Kidney capillary endothelial cell (primary cell): ENCODE measurements at places on chromosomes 4 and X.

DNA sequence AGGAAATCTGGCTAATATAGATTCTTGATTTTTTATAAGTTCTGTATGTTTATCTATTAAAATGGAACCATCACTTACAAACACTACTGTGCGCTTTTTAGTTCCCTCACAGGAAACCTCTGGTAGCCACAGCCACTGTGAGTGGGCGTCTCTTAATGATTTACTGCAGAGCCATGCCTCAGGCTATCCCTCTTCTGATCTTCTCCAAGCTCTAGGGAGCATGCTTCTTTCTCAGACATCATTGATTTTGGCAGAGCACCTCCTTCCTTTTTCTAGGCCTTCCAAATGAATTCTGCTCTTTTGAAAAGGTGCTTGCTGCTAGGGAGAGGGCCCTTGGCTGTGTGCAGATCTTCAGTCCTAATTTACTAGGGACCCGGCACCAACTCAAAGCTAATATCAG lies 61.1 kb upstream of the STS start:
- no peak for DNase-seq

DNA sequence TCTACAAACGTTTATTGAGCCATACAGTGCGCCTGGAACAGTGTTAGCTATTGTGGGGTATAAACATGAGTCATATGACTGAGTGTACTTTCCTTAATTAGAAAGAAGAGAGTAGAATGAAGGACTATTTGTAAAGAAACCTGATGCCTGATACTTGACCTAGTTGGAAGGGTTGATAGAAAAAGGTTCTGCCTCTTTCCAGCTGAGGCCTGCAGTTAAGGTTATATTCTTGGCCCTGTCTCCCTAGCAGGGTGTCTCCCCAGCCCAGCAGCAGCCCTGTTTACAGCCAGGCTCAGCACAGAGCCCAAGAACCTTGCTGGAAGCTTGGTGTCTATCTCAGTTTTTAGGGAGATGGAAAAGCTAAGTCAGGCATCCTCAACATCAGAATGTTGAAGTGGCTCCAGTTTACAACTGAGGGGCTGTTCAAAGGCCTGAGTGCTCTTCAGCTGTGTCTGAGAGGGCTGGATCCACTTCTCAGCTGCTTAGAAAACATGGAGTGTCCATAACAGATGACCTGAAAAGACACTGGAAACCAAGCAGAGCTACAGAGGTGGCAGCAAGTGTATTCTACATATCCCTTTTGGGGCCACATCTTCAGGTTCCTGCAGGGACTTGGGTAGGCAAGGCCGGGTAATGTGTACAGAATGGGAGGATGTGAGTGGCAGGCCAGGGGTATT lies 21.6 kb downstream of the NYX start:
- DNase-seq: no peak

- DNase-seq: no peak
Measured at GRCh38 chr4:5184606-5185005, 133.3 kb downstream of the STK32B start.

- DNase-seq: no peak
Measured at GRCh38 chrX:140971099-140971795, 31.1 kb upstream of the SPANXB1 start.

DNA sequence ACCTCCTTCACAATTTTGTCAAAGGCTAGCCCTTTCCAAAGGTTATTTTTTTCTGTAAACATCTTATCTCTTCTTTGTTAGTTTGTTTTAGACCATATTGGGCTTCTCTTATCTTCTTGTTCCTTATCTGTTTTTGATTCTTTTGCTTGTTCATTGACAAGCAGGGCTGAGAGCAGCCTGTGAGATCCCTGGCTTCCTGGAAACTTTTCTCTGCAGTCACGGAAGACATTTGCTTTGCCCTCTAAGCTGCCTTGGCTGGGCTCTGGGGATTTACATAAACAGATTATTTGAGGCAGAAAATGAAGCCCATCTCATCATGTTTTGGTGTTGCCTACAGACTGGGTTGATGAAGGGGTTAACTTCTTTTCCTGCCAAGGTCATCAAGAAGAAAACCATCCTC lies 157.4 kb upstream of the AMOT start:
- no peak for DNase-seq

DNA sequence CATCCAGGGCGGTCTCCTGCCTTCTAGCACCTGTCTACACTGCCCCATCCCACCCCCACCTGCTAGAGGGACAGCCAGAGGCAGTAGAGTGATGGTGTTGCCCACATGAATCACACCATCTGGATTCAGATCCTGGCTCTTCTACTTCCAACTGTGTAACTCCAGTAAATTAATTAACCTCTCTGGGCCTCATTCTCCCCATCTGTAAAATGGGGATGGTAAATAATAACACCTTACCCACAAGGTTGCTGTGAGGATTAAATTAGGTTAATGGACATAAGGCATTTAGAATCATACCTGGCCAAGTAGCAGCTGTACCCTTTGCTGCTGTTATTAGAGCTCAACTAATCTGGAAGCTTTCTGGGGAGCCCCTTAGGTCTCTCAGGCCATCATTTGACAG lies 149.6 kb upstream of the BCOR start:
- no peak for DNase-seq

DNA sequence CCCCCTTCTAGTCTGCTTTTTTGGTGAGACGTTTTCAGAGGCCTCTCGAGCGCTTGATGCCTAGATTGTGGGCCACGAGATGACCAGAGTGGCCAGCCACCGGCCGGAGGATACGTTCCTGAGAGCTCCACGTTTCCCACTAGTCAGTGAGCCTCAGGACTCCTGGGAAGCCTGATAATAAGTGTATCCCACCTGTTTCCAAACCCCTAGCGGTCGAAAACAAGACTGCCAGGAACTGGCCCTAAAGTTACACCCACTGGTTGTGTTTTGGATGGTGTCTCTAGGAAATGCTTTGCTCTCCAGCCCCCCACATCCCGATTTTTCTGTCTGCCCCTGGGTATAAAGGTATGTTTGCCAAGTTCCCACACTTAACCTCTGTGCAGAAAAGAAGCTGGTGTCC lies 4.6 kb upstream of the RS1 start:
- DNase-seq: no peak

- no peak for DNase-seq
Measured at GRCh38 chrX:49111791-49112190, 11.7 kb downstream of the GPKOW start.

- no peak for DNase-seq
Measured at GRCh38 chr4:140993370-140993769, 139.9 kb downstream of the RNF150 start.

DNA sequence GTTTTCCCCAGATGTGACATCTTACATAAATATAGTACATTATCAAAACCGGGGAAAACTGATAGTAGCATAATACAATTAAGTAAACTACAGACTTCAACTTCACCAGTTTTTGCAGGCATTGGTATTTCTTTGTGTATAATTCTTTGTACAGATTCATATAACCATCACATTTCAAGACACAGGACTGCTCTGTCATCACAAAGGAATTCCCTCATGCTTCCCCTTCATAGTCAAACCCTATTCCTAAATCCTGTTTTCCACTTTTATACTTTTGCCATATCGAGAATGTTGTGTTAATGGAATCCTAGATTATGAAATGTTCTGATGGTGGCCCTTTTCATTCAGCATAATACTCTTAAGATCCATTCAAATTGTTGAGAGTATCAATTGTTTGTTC lies 36.0 kb downstream of the STIM2 start:
- DNase-seq: no peak

- DNase-seq: no peak
Measured at GRCh38 chr4:86367577-86367976, 7.7 kb upstream of the MAPK10 start.

DNA sequence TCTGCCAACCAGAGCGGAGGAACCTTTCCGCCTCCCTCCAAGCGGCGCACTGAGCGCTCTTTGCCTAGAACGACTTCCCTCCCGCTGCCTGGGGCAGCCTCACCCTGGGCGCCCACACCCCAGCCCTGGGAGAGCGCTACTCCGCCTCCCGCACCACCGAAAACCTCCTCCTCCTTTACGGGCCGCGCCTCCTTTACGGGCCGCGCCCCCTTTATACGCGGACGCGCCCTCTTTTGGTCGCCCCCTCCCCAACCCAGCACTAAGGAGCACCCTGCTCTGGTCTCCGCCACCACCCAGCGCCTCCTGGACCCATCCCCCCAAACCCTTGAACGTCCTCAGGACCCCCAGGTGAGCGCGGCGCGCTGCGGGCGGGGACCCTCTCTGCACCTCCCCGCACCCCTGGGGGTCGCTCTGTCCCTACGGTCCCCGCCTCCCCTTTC lies 586 bp upstream of the NSG1 start:
- no peak for DNase-seq

- DNase-seq: no peak
Measured at GRCh38 chr4:48167538-48168263, 33.7 kb upstream of the TXK start.

GRCh38 chrX:110252711-110253110 lies 65.2 kb downstream of the AMMECR1 start:
- no peak for DNase-seq

DNA sequence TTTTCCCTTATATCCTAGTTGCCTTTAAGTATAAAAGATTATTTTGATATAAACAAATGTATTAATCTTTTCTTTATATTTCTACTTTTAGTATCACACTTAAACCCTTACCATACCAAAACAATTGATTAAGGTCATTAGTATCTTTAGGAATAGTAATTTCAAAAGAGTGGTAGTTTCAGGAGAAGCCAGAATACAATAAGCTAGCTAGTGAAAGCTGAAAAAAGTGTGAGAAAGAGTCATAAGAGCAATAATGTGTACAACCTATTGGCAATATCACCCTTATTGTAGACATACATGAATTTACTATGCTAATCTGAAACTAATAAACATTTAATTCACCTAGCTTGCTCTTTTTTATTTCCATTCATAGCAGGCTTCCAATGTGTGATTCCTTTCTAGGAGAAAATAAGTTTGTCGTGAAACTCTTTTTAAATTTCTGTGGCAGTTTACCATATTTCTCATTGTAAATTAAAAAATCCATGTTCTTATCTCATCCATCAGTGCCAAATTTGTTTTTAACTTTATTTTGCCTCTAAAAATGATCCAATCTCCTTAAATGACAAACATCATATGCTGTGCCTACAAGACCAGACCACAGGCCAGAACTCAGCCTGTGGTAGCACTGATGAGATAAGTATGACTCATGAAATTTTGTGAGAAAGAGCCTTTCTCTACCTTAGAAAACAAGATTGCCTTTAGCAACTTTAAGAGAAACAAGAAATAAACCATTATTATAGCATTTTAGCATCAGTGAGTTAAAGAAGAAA lies 8.1 kb downstream of the NEK1 start:
- DNase-seq: peak; percentile 34

DNA sequence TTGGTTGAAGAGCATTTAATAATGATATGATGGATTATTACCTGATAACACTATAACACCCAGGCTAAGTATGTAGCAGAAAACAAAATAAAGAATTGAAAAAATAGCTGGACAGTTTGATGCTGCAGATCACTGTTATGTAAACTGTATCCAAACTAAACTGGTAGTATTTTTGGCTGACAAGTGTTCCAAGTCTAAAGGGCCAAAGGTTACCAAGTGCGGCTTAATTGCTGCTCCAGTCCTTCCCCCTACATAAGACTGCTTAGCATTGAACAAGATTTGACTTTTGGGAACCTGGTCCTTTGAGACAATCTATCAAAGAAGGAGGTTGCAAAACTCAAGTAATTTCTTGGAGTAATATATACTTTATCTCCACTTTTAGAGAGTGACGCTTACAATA lies 249.6 kb downstream of the CAMK2D start:
- no peak for DNase-seq

DNA sequence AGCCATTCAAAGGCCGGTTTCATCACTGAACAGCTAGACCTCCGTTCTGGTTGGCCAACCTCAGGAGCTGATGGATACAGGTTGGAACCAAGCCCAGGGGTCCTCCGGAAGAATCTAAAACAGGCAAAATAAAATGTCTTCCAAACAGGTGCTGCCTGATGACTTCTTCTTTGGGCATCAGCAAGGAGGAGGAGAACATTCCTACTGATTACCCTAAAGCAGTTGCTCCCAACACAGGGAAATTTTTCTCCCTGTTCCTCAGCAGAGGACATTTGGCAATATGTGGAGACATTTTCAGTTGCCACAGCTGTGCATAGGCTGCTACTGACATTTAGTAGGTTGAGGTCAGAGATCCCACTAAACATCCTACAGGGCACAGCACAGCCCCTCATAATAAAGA lies 319.3 kb upstream of the PPARGC1A start:
- DNase-seq: no peak

GRCh38 chr4:4761128-4761982 lies 98.1 kb upstream of the MSX1 start:
- DNase-seq: no peak

DNA sequence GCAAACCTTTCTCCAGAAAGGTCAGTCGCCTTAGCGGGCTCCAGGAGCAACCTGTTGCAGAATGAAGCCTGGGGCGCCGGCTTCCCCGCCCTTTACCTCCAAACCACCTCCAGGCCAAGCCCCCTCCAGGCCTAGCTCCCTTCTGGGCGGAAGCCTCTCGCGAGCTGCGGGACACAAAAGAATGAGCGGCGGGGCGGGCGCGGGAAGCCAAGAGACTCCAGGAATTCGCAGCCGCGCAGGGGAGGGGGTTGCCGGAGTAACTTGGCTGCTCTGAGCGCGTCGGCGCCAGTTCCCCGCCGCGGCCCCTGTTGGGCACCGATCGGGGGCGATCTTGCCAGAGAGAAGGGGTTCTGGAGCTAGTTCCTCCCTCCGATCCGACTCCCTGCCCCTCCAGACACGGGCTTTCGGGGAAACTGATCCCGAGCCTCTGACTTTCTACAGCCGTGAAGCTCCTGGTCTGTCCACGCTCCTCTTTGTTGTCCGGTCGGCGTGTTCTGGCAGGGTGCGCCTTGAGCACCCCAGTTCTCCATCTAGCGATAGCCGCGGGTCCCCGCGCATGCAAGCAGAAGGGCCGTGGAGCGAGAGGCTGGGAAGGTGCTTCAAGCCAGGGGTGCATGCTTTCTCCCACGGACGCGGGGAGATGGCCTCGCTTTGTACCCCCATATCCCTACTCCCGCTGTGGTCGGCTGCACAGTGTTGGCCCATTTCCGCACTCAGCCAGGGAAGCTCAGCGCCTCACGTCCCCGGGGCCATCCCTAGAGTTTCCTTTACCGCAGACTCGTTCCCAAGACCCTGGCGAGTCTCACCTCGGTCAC lies 1.2 kb downstream of the PROM1 start:
- peak; percentile 8 for DNase-seq

DNA sequence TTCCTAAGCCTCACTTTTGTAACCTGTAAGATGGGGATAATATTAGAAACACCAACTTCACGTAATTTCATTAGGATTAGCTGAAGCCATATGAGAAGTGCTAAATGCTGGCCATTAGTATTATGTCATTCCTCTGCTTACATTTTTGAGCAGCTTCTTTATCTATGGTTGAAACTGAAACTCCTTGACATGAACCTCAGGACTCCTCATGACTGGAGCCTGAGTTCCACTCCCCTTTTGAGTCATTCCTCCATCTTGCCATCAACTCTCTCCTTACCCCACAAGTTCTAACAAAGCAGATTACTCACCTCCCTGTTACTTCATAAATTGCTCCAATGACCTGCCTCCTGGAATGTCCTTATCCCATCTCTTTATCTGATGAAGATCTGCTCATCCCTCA lies 123.2 kb upstream of the KCNIP4 start:
- no peak for DNase-seq

DNA sequence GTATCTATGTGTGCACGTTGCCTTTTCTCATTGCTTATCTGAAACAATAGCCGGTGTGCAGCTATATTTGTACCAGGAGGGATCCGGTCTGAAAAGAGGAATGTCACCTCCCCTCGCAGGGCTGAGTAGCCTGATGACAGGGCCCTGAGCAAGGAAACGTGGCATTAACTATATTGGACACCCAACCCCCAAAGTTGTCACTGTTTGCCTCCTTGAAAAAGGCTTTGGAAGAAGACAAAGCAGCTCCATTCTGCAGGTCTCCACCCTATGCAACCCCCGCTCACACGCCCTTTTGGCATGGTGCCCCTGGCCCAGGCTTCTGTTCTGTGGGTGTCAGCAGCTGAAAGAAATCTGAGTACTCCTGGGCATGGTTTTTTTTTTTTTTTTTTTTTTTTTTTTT lies 8.2 kb downstream of the PRRG3 start:
- DNase-seq: peak; percentile 23
